ENCODE measurements at places on chromosomes 3 and 15.

DNA sequence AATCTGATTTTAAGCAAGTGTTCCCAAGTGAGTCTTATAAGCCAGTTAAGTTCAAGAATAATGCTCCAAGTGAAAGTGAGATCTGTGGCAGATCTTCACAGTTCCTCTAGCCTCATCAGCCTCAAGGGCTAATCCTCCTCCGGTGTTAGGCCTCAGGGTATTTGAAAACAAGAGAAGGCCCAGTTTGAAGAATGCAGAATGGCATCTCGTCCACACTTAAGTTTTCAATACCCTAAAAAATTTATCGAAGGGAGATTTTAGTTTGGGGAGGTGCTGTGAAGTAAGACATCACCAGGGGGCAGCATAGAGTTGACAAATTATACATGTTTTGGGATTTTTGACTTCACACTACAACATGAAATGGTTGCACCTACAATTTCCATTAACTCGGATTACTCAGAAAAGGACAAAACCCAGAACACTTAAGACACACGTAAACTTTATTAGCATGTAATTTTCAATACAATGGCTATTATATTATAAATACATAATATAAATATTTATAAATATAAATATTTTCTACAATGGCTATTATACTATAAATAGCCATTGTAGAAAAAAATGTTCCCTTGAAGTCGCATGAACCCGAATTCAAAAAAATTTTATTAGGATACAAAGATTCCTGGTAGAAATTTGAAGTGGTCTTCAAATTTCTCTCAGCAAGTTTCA lies 2.3 kb upstream of the TMEM266 start:
- no peak for DNase-seq

DNA sequence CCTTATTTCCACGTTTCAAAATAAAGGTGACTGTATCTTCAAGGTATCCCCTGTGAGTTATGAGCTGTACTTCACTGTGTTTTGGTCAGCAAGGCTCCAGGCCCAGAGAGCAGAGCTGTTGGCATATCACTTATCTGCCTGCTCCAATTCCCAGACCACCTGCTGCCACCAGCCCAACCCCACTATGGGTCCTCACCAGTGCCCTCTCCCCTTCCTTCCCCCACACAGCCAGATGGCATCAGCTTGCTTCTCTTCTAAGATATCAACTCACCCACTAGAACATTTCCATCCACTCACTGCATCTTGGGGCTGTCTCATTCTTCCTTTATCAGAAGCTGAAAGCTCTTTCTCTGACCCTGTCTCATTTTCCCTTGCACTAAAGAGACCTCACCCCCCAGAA lies 136.9 kb upstream of the EIF1B start:
- DNase-seq = no peak

DNA sequence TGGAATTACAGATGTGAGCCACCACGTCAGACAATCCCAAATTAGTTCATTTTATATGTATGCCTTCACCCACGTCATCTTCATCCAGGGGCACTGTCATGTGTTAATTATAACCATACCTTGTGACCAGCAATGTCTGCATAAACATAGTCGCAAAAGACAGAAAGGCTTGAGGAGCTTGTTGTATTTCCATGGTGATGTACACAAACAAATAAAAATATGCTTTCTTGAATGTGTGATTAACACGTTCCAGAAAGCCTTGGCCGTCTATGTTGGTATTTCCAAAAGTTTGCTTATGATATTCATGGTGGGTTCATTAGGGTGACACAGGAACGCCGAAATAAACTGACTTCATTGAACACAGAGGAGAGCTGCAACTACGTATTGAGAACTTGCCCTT lies 524.7 kb upstream of the ZNF717 start:
- no peak for DNase-seq

GRCh38 chr15:88636654-88637053 lies 2.2 kb upstream of the ISG20 start:
- DNase-seq = no peak

GRCh38 chr3:139774560-139775302 lies 97.0 kb upstream of the NMNAT3 start:
- DNase-seq = no peak

- DNase-seq = no peak
These were observed 33.7 kb downstream of the FLNB start for GRCh38 chr3:58041826-58042324.

- no peak for DNase-seq
These were observed 67.0 kb upstream of the SLC25A26 start for GRCh38 chr3:66153481-66154443.

- no peak for DNase-seq
These were observed 230.7 kb upstream of the TMC3 start for GRCh38 chr15:81604713-81605112.
